GM23338 (cell line): ENCODE measurements at places on chromosomes 7 and 10.

DNA sequence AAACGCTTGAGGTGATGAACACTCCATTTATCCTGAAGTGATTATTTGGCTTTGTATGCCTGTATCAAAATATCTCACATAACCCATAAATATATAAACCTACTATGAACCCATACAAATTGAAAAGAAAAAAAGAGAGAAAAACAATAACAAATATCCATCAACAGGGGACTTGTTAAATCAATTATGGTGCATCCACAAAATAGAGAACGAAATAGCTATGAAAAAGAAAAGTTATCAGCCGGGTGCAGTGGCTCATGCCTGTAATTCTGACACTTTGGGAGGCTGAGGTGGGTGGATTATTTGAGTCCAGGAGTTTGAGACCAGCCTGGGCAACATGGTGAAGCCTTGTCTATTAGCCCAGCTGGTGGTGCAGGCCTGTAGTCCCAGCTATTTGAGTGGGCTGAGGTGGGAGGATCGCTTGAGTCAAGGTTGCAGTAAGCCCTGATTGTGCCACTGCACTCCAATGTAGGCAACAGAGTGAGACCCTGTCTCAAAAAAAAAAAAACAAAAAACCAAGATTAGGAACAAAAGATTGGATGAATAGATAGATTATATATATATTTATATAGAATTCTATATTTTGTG, 30.6 kb upstream of the IFRD1 start:
- no peak for DNase-seq

- no peak for DNase-seq
These were observed 172.2 kb upstream of the NEBL start for GRCh38 chr10:21069278-21069677.

GRCh38 chr7:111752022-111752582, 189.8 kb upstream of the IMMP2L start:
- DNase-seq, result peak; percentile 84

- no peak for DNase-seq
These were observed 116.8 kb downstream of the MAD1L1 start for GRCh38 chr7:2115760-2116447.

DNA sequence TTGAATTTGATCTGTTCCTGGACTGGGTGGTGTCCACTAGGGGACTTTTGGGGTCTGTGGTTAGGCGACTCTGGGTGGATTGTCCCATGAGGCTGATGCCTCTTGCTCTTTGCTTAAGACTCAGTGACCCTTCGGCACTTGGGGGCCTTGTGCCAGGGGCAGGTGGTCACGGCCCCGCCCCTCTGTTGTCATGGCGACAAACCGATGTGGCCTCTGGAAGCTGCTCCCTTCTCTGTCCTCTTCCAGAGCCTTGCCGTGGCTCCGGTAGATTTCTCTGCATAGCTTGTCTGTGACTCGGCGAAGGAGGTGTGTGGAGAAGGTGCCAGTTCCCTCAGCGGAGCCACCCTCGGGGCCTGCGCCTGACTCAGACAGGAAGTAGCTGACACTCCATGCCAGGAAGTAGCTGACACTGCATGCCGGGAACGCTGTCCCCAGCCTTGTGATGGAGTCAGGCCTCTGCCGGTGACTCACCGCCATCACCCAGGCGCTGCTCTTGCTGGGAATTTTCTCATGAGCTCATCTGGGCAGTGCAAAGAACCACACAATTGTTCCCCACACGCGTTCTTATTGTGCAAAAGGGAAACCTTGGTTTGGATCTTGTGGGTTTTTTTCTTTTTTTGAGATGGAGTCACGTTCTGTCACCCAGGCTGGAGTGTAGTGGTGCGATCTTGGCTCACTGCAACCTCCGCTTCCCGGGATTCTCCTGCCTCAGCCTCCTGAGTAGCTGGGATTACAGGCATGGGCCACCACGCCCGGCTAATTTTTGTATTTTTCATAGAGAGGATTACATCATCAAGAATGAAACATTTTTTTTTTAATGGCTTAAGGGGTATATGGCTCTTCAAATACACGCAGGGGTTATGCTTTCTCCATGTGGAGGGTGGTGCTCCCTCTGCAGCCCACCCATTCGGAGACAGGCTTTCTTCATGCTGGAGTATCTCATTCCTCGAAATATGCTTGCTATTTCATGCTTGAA, 72.6 kb downstream of the PFKFB3 start:
- DNase-seq, result peak; percentile 56

DNA sequence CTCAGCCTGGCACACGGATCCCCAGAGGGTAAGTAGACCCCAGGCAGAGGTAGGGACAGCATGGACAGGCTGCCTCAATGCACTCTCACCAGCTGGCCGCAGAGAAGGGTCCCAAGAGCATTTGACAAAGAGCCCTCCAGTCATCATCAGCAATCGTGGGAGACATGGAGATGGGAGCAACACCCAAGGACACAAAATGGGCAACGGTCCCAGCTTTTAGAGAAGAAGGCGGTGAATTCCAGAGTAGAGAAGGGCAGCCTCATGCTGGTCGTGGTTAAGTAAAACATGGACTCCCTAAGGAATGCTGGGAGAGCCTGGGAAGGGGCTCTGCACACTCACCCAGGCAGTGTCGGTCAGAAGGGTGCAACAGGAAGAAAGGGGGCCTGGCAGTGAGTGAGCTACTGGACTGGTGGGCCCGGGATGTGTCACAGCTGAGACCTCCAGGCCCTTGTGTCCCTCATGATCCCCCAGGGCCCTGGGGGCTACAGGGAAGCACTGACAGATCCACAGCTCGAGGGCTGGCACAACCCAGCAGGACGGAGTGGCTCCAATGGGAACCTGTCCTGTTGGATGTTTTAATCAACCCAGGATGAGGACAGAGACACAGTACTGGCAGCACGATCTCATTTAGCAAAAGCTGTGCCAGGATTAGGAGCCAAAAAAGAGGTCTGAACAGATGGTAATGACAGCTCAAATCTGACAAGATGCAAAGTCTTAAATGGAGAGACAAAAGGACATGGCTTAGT, 147.1 kb downstream of the NEURL1 start:
- no peak for DNase-seq

DNA sequence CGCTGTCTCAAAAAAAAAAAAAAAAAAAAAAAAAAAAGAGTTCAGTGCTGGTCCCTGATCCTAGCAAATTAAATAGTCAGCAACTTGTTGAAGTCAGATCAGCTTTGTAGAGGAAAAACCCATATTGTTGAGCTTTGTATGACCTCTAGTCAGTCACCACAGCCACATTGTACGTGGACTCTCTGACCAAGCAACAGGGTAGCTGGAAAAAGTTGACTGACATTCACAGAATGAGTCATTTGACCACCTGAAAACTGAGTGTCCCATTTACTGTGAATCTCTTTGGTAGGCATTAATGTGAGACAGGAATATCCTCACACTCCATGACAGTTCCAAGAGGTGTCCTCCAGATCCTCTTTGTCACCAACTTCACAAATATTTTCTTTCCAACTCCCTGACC, 371.1 kb downstream of the LRRTM3 start:
- no peak for DNase-seq

DNA sequence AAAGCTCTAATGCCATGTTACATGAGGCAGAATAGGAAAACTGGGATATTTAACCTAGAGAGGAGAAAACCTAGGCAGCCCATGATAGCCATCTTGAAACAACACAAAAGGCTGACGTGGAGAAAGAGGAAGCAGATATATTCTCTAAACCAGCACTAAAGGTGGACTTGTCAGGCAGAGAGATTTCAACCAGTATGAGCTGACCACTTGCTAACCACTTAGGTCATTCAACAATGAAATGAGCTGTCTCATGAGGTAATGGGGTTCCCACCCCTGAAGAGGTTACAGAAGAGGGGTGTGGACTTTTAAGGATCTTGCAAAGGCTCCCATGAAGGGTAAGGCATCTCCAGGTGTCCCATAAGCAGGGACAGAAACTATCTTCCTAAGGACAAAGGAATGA, 26.8 kb upstream of the EGR2 start:
- no peak for DNase-seq

DNA sequence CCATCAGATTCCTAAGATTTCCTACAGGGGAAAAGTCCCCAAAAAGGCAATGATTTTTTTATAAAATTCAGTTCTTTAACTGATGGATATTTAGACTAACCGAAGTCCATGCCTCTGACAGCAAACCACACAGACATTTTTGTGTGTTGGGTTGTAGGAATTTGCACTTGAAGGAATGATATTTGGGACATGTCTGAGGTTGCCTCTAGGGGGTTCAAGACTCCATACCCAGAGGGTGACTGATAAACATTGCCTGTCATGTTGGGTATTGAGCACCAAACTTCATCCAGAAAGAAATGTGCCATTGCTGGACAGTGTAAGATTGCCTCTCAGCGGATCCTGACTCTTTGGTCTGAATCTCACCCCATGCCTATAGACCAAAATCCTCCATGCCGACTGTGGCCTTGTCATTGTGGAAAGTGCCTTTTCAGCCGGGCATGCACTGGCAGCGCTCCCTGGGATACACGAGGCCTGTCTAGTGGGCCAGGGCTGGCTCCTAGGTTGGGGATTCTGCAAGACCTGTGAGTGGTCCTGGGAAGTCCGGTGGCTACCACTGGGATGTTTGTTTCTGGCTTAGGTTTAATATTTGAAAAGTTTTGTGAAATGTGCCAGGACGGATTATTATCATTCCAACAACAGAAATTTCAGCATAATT, 252.9 kb downstream of the WDR37 start:
- DNase-seq, result no peak

DNA sequence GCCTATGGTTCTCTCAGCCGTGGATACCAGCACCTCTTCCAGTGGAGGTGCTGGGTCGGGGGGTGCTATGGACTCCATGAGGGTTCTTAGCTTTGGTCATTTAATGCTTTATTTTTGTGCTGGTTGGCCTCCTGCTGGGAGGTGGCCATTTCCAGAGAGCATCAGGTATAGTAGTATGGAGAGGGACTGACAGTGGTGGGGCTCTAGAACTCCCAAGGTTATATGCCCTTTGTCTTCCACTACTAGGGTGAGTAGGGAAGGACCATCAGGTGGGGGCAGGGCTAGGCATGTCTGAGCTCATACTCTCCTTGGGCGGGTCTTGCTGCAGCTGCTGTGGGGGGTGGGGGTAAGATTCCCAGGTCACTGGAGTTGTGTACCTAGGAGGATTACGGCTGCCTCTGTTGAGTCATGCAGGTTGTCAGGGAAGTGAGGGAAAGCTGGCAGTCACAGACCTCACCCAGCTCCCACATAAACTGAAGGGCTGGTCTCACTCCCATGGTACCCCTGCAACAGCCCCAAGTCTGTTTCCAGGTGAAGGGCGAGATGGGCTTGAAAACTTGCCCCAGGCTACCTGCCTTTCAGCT, 763.2 kb upstream of the LRRTM3 start:
- DNase-seq, result no peak

DNA sequence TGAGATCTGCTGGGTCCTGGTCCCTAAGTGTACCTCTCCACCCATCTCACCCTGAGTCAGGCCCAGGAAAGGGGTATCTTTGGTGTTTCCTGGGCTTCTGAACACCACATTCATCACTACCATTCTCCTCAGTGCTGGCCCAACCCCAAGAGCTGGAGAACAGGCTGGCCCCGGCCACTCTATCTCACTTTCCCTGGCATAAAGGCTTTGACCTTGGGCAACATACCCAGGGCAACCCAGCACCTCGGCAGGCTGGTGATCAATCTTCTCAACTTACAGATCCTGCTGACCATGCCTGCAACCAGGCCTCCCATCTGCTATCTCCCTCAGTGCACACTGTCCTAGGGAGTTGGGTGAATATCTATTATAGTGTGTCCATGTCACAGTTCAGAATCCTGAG, 2.1 kb downstream of the VSIR start:
- no peak for DNase-seq

DNA sequence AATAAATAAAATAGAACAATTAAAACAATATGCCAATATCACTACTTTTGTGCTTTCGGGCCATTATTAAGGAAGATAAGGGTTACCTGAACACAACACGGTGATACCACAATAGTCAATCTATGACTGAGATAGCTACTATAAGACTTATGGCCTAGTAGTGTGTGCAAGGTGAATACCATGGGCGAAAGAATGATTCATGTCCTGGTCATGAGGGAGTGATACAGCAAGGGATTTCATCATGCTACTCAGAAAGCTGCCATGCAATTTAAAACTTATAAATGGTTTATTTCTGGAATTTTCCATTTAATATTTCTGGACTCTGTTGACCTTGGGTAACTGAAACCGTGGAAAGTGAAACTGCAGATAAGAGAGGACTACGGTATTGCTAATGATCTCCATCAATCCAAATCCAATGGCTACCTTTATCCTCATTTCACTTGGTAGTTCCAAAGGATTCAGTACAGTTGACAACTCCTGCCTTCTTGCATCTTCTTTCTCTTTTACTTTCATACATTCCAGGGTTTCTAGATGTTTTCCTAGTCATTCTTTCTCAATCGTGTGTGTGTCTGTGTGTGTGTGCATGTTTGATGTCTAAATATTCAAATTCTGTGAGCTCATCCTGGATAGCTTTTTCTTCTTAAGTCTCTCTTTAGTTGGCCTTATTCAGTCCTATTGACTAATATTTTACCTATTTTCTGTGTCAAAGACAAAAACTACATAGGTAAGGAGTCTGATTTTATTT, 100.5 kb upstream of the MAGI2 start:
- no peak for DNase-seq

DNA sequence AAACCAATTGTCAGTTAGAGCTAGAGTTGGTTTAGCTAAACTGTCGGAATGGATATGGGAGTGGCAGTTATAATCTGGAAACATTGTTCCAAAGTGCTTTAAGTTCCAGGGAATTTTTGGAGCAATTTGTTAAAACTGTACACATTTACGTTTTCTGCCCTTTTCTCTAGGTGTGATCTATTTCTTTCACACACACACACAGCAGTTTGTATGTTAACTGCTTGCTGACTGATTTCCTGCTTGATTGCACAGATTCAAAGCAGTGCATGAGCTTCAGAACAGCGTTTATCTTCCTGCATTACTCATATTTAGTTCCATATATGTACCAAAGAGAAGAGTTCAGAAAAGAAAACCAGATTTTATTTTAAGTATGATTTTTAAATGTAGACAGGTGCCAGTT, 57.9 kb downstream of the MGMT start:
- no peak for DNase-seq

DNA sequence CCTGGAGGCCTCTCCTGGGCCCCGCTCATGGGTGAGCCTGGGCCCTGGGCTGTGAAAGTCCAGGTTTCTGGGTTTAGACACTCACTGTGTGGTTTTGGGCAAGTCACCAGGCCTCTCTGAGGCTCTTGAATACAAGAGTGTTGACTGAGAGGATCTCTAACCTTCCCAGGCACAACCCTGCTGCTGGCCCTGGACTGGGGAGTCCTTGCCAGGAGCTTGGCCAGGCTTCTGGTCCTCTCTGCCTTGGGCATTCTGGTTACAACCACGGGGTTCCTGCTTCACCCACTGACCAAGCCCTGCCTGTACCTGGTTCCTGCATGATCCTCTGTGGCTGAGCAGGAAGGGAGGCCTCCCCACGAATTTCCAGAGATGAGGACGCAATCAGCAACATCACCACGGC, 63.6 kb upstream of the COL13A1 start:
- no peak for DNase-seq

DNA sequence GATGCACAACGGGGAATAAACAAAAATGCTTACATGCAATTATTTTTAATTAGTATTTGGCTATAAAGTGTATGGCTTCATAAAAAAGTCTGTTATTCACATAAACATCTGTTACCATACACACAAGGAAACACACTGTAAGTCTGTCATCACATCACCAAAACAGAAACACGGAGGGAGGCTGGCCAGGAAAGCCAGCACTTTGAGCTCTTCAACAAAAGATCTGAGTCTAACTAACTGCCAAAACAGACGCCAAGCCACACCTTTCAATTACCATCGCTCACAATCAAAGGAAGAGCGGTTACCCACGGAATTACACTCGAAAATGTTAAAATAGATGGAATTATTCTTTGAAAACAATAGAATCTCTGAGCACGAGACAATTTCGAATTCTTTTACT, 49.2 kb upstream of the MGMT start:
- no peak for DNase-seq
